Esophagus muscularis mucosa (tissue), 4 donors: ENCODE measurements at places on chromosomes 3 and 15. TPM values are rescaled to one million over a fixed set of nuclear protein-coding genes. Genes with fewer than 3 reads are reported as not detected.

Gene FRMD5
- total RNA-seq: 1.4 TPM

- DNase-seq: peak; percentile 93
Measured at GRCh38 chr15:58748852-58749531, 515 bp downstream of the ADAM10 start.

- peak; percentile 89 for DNase-seq
Measured at GRCh38 chr15:91152896-91153581, 53.0 kb downstream of the SV2B start.

GRCh38 chr15:36172955-36173354, 406.5 kb upstream of the CDIN1 start:
- no peak for DNase-seq

DNA sequence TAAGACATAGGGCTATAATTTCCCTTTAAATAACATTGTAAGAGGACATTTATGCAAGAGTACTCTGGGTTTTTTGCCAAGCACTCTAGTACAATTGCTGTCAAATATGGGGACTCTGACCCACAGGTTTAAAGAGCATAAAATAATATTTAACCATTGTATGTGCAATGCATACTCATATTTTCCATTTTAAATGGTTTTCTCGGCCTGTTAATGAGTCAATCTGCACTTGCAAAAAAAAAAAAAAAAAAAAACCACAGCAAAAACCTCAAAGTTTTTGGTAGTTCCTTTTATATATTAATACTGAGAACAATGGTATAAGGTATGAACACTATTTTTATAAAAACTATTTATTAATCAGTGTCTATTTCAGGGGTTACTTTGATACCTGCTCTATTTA, 304.0 kb upstream of the CBLB start:
- DNase-seq: no peak

Gene CDCP1
- 1.3 TPM for total RNA-seq

Gene GPR62
- total RNA-seq: 0.11 TPM

DNA sequence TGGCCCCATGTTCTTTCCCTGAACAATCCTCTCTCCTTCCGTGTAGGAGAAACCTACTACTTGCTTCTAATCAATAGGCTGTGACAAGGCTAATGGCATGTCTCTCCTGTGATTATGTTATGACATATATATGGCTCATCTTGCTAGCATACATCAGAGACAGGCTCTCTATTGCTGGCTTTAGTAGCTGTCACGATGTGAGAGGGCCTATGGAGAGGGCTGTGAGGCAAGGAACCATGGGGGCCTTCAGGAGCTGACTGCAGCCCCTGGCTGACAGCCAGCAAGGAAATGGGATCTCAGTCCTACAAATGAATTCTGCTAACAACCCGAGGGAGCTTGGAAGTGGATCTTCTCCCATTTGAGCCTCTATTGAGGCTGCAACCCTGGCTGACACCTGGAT, 96.3 kb downstream of the EOMES start:
- DNase-seq: no peak

- DNase-seq: no peak
Measured at GRCh38 chr3:118587037-118587741, 447.5 kb downstream of the IGSF11 start.
